Mesenteric fat pad (tissue), 1 donor: ENCODE measurements at places on chromosomes 6 and 20.

DNA sequence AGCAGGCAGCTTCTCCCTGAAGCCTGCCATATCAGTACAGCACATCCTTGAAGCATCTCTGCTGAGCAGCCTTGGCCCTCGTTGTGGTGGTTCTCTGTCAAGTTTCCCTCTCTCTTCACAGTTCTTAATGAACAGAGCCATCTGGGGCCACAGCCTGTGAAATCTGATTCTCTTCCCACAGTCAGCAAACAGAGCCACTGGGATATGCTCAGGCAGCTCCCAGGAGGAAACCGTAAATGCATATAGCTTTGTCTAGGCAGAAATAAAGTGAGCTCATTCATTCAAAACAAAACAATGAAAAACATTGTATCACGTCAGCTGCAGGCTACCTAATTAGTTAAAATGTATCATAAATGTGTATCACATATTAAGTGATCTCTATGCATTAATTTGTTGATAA lies 80.3 kb downstream of the TBC1D7 start:
- no peak for DNase-seq

DNA sequence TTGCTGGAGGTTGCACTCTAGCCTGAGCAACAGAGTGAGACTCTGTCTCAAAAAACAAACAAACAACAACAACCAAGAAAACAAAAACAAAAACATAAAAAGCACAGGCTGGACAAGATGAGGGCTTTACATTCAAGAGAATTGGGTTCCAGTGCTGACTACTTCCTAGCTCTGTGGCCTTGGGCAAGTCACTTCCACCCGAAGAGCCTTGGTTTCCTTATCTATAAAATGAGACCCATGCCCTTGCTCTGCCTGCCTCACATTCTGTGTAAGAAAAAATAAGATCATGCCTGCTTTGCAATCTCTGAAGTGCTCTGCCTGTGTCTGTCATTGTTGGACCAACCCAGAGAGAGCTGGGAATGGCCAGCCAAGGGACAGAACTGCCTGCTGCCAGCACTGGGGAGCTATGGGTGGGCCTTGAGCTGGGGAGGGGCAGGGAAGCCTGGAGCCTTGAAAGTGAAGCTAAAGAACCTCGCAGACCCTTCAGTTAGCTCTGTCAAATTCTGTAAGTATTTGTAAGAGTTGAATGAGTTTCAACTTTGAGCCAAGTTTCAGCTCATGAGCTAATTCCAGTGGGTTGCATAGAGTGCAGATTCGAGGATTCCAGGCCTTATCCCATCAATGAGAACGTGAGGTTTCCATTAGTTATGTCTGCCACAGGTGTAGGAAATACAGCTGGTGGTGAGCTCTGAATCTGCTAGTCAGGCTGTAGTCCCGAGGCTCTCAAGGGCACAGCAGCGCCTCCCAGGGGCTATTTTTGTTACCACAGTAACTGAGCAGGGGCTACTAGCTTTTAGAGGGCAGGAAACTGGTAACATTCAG lies 93.2 kb downstream of the DLGAP4 start:
- DNase-seq: no peak

GRCh38 chr20:14963262-14963663 lies 625.9 kb upstream of the FLRT3 start:
- DNase-seq: no peak

DNA sequence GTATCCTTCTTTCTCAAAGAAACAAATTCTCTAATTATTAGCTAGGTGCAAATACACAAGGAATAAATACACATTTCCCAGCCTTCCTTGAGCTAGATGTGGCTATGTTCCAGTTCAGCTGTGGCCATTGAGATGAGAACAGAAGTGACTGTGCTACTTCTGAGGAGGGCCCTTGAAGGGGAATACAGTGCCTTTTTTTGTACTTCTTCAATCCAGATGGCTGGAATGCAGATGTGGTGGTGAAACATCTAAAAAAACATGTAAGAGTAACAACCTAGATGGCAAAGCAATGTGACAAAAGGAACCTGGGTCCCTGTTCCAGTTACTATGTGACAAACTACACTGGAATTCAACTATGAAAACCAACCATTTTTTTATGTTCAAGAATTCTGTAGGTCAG lies 115.4 kb upstream of the DST start:
- DNase-seq: no peak

DNA sequence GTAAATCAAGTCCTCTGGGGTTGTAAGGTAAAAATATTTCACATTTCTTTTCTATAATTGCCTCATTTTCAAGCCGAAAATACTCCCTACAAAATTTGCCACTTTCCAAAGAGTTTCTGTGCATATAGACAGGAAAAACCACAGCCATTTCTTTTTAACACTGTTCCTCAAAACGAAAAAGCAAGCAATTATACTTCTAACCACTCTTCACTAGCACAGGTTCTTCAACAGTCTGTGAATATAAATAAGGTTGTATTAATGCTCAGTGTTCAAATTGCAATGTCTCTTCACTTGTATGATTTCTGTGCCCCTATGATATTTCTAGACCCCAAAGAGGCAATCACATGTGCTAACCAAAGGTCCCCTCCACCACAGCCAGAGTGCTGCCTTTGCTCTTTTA lies 206.0 kb downstream of the SIM1 start:
- DNase-seq: no peak
